Right cardiac atrium (tissue), 5 donors: ENCODE measurements at places on chromosomes 12 and 14.

GRCh38 chr12:109775172-109775881, 57.9 kb downstream of the TRPV4 start:
- DNase-seq = peak; percentile 90

- DNase-seq = no peak
Observed at GRCh38 chr12:75834591-75834990, 197.0 kb downstream of the PHLDA1 start.

DNA sequence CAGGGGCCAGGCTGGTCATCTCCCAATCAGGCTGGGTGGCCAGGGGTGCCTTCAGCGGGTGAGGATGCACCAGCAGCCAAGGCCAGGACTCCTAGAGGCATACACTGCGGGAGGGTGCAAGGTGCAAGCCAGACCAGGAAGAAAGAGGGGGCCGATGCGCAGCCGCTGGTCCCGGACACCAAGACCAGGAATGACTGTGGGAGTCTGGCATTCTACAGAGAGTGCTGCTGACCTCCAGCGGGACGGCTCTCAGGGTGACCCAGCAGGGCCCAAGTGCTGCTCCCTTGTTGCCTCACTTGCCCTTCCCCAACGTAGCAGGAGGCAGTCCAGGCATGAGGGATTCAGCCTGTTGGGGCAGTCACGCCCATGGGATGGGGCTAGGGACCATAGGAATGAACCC, 35.8 kb downstream of the DEGS2 start:
- DNase-seq = no peak

- no peak for DNase-seq
Observed at GRCh38 chr12:88334271-88334670, 192.2 kb downstream of the TMTC3 start.

DNA sequence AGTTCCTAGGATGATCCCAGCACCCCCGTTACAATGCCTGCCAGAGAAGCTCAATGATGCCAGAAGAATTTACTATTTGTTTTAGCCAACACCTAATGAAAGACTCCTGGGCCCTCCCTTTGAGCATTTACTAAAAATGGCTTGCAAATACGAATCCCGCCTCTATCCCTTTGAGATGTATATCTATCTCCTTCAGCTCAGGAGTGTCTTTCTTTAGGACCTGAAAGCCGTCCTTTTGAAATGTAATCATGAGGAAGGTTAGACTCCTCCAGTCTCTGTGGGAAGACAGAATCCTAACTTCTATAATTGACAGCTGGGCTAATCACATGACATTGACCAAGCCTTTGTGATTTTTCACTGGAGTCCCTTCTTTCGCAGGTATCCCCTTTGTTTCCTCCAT, 19.2 kb upstream of the DYNC1H1 start:
- DNase-seq = no peak

- no peak for DNase-seq
Observed at GRCh38 chr12:26646571-26646970, 186.4 kb downstream of the ITPR2 start.

GRCh38 chr12:94648578-94648977, 1.8 kb downstream of the TMCC3 start:
- no peak for DNase-seq

DNA sequence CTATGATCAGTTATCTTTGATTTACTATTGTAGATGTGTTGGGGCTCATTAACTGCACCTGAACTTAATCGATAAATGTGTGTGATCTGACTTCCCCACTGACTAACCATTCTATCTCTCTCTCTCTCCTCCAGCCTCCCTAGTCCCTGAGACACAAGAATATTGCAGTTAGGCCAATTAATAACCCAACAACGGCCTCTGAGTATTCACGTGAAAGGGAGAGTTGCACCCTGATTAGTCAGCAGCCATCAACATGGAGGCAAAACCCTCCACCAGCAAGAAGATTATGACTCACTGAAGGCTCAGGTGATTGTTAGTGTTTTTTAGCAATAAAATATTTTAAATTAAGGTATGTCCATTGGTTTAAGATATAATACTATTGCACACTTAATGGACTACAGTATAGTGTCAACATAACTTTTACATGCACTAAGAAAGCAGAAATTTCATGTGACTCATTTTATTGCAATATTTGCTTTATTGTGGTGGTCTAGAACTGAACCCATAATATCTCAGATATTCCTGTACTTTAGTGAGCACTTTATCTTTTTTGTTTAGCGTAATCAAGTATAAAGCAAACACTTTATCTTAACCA, 77.1 kb upstream of the PTGDR start:
- DNase-seq = no peak

GRCh38 chr14:54275997-54276725, 120.6 kb upstream of the CDKN3 start:
- DNase-seq = no peak

DNA sequence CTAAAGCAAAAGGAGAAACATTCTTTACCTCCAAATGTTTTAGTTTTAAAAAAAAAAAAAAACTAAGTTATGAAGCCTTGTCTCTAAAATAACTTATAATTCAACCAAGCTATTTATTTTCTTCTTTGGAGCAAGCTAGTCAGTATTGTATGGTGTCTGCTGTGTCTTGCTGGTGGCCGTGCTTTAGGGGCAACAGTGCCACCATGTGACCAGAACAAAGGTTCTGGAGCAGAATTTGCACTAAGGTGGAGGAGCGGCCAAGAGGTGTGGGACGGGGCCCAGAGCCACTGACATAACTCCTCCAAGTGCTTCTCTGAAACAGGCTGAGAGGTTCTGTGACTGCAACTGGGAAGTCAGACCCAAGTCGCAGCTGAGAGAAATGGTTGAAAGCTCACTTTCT, 4.5 kb downstream of the FICD start:
- no peak for DNase-seq
